HCT116 (cell line): ENCODE measurements at places on chromosomes 11 and 22.

GRCh38 chr11:36372101-36372771 is 76.1 kb downstream of the PRR5L start:
- no peaks in the 10 kb centered on the region for H3K36me3 ChIP-seq
- H3K27ac ChIP-seq, result no peak overlapping the region
- no peak for DNase-seq

DNA sequence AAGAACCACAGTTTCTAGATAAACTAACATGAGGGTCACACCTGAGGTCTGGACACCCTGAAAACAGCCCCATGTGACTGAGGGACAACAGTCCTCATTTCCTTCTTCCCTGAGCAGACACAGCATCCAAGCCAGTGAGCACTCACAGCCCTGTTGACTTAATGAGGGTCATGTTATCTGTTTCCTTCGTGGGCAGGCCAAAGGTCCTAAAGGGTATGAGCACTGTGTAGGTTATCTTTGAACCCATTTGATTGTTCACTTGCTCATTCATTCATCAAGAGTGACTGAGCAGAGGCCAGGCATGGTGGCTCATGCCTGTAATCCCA is 170.7 kb upstream of the B3GAT1 start:
- H3K4me3 ChIP-seq, result no peak overlapping the region
- peaks cover 16% of the 10 kb centered on the region for H3K27me3 ChIP-seq
- no peak for DNase-seq
- H3K4me1 ChIP-seq, result peaks cover 13% of the 10 kb centered on the region
- no peak overlapping the region for H3K27ac ChIP-seq

- no peaks in the 10 kb centered on the region for H3K27me3 ChIP-seq
- no peaks in the 10 kb centered on the region for H3K36me3 ChIP-seq
- H3K27ac ChIP-seq, result no peak overlapping the region
Measured at GRCh38 chr11:2645779-2646118, 54.0 kb downstream of the KCNQ1OT1 start.

- peaks cover 10% of the 10 kb centered on the region; the same call in 1 of the 2 replicates for H3K27me3 ChIP-seq
- no peaks in the 10 kb centered on the region for H3K36me3 ChIP-seq
Measured at GRCh38 chr11:35558513-35558912, 33.1 kb upstream of the PAMR1 start.

DNA sequence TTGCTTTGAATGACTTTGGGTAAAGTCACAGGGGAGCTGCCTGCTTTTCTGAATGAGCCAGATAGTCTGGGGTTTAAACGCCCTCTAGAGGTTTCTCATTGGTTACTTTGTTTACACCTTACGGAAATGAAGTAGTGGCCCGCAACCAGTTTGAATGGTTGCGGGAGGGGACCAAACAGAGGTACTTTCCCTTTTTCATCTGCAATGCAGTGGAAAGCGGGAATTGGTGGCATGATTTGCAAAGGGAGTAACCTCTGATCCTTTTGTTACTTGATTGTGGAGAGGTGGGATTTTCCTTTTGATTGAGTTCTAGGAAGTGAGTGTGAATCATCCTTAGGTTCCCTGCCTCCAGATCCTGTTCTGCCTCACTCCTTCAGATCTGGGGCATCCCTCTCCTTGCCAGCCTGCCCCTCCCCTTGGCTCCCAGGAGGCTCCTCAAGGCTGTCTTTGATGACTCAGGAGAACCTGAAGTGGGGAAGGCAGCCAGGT is 15.9 kb upstream of the GLYATL1 start:
- DNase-seq, result peak; percentile 54
- no peaks in the 10 kb centered on the region for H3K36me3 ChIP-seq
- no peak overlapping the region for H3K27ac ChIP-seq
- peak overlapping the region; percentile 36; the same call in 1 of the 2 replicates for H3K4me3 ChIP-seq
- H3K4me1 ChIP-seq, result peaks cover 17% of the 10 kb centered on the region

DNA sequence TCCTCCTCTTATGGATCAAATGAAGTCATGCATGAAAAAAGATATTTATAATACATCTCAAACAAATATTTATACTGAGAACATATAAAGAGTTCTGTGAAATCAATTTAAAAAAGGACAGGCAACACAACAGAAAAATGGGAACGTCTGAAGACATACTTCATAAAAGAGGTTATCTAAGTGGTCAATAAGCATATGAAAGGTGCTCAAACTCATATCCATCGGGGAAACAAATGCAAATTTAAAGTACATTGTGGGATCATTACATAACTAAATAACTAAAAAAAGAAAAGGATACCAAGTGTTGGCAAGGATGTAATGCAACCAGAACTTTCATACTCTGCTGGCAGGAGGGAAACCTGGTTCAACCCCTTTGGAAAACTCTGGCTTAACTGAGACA is 22.3 kb downstream of the TPST2 start:
- H3K27me3 ChIP-seq, result no peaks in the 10 kb centered on the region
- no peak for DNase-seq
- H3K4me3 ChIP-seq, result no peak overlapping the region
- H3K4me1 ChIP-seq, result peaks cover 9% of the 10 kb centered on the region; the same call in 1 of the 2 replicates
- no peak overlapping the region for H3K27ac ChIP-seq

DNA sequence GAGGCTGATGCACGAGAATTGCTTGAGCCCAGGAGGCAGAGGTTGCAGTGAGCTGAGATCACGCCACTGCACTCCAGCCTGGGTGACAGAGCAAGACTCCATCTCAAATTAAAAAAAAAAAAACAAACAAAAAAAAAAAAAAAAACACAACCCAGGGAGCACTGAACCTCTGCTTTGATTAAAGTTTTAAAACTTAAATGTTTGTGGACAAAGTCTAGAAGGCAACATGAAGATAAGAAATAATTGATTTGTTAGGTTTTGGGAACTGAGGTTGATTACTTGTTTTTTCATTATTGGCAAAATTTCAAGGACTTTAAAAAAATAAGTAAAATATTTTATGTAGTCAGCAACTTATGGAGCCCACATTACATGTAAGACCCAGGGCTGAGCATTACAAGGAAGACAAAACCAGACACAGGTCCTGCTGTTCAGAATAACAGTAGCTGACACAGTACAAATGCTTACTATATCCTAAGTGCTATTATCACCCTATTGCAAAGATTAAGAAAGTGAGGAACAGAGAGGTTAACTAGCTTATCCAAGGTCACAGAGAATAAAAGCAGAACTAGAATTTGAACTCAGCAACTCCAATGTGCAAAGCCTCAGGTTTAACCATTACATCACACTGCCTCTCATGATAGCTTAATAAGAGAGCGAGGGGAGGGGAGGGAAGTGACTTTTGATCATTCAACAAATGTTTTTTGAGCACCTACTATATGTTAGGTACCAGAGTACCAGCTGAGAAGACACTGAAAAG is 2.3 kb upstream of the CRY2 start:
- DNase-seq, result no peak
- H3K36me3 ChIP-seq, result no peaks in the 10 kb centered on the region
- H3K27ac ChIP-seq, result no peak overlapping the region

DNA sequence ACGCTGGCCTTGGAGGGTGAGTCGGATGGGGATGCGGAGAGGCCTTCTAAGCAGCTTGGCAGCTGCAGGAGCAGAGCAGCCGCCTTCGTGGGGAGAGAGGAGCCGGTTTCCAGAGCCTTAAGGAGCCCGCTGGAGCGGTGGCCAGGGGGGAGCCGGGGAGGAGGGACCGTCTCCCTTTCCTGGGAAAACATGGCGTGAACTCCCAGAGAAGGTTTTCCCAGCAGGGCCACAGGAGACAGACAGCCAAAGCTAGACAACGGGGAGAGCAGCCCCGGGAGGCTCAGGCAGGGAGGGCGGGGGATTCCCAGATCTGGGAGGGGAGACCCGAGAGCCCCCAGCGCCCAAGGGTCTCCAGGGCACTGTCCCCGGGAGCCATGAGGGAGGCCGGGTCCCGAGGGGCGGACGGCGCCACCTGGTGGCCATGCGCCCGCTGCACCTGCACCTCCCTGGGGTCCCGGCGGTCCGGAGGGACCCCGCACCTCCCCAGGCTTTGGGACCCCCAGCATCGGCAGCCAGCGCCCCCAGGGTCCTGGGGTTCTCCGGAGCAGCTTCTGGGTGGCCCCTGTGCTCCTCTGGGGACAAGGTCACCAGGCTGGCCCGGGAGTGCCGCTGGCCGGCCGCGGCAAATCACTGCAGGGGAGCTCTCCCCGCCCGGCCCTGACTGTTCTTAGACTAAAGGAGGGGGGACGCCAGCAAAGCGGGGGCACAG is 2.4 kb upstream of the SYT8 start:
- no peak for DNase-seq
- peak overlapping the region; percentile 55 for H3K4me3 ChIP-seq

DNA sequence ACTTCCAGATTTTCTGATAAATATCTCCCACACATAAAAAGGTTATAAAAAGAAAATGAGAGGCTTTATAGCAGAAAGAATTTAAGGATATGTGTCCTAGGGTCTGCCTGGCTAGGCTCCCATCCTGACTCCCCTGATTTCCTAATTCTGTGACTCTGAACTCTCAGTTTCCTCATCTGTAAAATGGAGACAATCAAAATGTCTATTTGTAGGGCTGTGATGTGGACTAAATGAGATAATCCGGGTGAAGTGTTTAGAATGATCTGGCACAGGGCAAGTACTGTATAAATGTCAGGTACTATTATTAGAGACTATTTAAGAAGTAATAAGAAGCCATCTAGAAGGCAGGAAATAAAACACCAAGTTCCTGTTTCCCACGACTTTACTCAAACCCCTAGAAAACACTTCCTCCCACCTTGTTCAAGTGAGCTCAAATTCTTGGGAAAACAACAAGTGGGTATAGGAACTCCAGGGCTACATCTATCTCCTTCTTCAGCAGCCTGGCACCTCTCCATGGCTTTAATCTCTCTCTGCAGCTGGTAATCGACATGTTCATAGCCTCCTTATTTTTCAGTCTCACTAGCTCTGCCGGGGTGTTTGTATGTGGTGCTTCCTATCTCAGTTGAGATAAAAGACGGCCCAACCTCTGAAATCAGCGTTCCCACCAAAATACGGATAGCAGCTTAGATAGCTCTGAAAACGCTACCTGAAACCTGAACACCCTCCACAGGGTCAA is 6.7 kb downstream of the ASCC2 start:
- no peaks in the 10 kb centered on the region for H3K27me3 ChIP-seq
- no peak overlapping the region for H3K27ac ChIP-seq
- DNase-seq, result no peak
- peaks cover 22% of the 10 kb centered on the region; the same call in 1 of the 2 replicates for H3K36me3 ChIP-seq
- H3K4me1 ChIP-seq, result no peaks in the 10 kb centered on the region
- H3K4me3 ChIP-seq, result no peak overlapping the region

GRCh38 chr11:17611049-17611448 is 64.0 kb downstream of the OTOG start:
- no peak overlapping the region for H3K27ac ChIP-seq
- DNase-seq, result no peak
- no peak overlapping the region for H3K4me3 ChIP-seq

DNA sequence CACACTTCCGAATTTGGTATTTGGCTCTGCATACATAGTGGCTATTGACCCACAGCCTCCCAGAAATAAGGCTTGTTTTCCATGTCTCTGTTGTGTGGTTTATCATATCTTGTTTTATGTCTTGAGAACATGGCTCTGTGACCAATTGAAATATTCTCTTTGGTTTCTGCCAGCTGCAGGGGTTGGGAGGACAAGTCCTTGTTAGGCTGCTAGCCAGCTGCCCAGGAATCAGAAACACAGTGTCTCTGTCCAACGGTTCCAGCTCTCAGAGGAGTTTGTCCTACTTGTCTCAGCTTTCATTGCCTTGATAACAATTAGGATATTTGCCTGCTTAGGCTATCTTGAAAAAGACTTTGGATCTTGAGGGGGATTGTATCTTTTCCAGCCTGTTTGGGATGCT is 6.0 kb upstream of the SLC7A4 start:
- no peak overlapping the region for H3K27ac ChIP-seq
- H3K4me3 ChIP-seq, result no peak overlapping the region
- DNase-seq, result no peak
- H3K27me3 ChIP-seq, result no peaks in the 10 kb centered on the region
- H3K36me3 ChIP-seq, result no peaks in the 10 kb centered on the region

DNA sequence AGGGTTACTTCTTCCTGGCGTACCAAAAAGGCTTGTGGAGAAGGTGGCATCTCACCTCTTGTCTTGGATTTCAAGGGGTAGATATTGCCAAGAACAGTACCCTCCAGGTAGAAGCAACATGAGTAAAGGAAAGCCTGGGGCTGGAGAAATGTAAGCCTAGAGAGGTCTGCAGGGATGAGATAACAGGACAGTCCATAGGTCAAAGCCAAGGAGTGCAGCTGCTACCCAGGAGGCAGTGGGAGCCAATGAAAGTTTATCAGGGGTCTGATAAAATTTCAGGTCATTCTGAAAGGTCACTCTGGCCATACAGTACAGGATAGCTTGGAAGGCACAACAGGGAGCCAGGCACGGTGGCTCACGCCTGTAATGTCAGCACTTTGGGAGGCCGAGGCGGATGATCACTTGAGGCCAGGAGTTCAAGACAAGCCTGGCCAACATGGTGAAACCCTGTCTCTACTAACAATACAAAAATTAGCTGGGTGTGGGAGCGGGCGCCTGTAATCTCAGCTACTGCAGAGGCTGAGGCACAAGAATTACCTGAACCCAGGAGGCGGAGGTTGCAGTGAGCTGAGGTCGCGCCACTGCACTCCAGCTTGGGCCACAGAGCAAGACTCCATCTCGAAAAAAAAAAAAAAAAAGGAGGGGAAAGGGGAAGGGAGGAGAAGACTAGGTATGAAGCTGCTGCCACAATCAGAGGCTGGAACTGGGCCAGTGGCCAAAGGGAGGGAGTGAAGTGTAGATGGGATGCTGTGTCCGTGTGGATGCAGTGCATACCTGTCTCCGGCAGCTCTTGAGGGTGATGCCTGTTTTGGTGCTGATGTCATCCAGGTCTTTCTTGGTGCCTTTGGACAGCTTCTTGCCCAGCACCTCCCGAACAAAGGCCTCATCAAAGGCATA is 1.2 kb downstream of the FIBP start:
- H3K36me3 ChIP-seq, result peaks cover 50% of the 10 kb centered on the region
- peak overlapping the region; percentile 97 for H3K27ac ChIP-seq
- no peaks in the 10 kb centered on the region for H3K27me3 ChIP-seq
- DNase-seq, result no peak
- peak overlapping the region; percentile 90 for H3K4me3 ChIP-seq

- no peak overlapping the region for H3K4me3 ChIP-seq
- DNase-seq, result no peak
- H3K27ac ChIP-seq, result no peak overlapping the region
- no peaks in the 10 kb centered on the region for H3K36me3 ChIP-seq
Measured at GRCh38 chr11:63874511-63874910, 35.6 kb downstream of the MARK2 start.

GRCh38 chr11:130206141-130206540 is 46.6 kb downstream of the ST14 start:
- H3K4me3 ChIP-seq, result no peak overlapping the region
- no peak for DNase-seq
- no peaks in the 10 kb centered on the region for H3K27me3 ChIP-seq
- H3K36me3 ChIP-seq, result peaks cover 5% of the 10 kb centered on the region; the same call in 1 of the 2 replicates
